ENCODE measurements at places on chromosomes 4 and X.

GRCh38 chr4:16908377-16909021 is 10.1 kb upstream of the LDB2 start:
- no peak for DNase-seq

GRCh38 chr4:88892646-88893045 is 164.3 kb downstream of the FAM13A start:
- DNase-seq: no peak

DNA sequence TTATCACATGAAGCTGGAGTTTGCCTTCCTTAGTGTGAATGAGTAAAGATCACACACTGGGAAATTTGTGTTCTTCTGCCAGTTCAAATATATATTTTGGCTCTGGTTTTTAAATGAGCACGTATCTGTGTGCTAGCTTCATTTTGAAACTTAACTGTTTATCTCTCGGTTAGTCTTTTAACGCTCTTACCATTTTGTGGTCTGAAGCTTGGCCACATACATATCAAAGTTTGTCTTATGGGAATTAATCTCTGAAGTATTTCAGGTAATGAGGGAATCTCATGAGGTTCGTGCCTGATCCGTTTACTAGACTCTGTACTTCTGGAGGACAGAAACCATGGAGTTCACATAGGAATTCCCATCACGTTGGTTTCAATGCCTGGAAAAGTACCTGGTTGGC is 13.8 kb downstream of the ATP10D start:
- no peak for DNase-seq

DNA sequence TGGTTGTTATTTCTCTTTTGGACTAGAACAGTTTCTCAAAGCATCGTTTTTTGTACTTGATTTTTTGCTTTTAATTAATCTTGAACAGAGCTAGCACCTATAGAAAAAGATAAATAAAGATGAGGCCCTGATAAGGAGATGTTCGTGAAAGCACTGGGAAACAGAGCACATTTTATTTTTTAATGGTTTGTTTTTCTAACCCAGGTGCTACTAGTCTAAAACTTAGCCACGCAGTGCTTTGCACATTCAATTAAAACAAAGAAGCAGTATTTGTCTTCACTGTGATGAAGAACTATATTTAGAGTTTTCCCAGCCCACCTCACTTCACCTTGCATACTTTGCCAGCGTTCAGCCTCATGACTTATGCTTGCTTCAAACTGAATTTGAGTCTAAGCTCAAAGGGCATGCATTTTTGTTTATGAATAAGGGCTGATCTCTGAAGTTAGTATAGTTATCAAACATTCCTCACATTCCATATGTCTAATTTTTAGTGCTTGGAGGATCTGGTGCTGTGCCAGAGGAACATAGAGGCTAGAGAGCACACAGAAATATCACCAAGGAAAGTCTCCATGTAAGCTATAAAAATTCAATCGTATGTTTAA is 76.7 kb downstream of the WWC2 start:
- no peak for DNase-seq

- DNase-seq: no peak
Measured at GRCh38 chr4:3336382-3337356, 43.8 kb downstream of the RGS12 start.

- DNase-seq: no peak
Measured at GRCh38 chr4:82957045-82957444, 53.6 kb downstream of the LIN54 start.

GRCh38 chr4:123073650-123074049 is 151.3 kb upstream of the NUDT6 start:
- DNase-seq: no peak

GRCh38 chr4:93147524-93148212 is 680.9 kb upstream of the ATOH1 start:
- no peak for DNase-seq

DNA sequence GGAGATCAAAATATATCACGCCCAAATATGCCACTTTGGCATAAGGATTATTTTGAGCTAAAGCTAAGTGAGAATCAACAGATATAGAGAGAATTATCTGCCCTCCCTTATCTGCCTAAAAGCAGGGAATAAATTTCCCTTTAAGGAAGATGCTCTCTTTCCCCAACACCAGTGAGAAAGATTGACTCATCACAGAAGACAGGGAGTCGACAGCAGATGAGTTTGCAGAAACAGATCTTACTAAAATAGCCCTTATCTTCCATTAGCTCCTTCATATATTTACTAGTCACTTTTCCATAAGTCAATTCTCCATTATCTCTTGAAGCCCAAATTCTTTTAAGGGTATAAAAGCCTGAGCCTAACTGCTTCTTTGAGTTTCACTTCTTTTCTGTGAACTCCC is 156.6 kb downstream of the CAMK2D start:
- no peak for DNase-seq

DNA sequence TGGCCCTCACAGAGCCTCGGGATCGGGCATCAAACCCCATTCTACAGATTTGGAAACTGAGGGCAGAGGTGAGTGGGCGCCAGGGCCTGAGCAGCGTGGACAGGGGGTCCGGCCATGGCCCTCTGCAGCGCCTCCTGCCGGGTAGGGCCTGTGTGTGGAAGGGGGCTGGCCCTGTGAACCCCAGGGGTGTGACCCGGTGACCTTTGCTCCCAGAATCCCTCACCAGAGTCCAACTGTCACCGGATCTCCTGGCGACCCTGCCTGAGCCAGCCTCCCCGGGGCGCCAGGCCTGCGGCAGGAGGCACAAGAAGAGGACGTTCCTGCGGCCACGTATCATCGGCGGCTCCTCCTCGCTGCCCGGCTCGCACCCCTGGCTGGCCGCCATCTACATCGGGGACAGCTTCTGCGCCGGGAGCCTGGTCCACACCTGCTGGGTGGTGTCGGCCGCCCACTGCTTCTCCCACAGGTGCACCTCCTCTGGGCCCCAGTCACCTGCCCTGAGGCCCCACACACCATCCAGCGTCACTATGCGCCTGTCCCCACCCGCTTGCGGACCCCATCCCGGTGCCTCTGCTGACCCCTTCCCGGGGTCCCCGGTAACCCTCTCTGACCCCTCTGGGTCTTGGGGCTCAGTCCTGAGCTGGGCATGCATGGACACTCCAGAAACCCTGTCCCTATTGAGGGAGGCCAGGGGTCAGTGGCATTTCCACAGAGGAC is 4.2 kb downstream of the HGFAC start:
- DNase-seq: no peak

- DNase-seq: no peak
Measured at GRCh38 chr4:119093042-119093827, 42.4 kb upstream of the MYOZ2 start.

DNA sequence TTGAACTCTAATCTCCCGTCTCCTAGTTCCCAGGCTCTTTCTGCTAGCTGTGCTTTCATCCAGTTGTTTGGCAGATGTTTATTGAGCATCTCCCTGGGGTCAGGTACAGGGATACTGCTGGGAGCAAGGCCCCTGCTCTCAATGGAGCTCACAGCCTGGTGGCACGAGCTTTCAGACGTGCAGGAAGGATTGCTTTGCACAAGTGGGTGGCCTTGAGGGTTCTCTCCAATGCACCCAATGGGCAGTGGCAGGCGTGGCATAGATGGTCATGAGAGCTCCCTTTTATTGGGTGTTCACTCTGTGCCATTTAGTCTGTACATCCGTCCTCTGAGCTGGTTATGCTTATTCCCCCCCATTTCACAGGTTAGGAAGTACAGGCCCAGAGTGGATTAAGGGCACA is 235.2 kb downstream of the EVC2 start:
- DNase-seq: no peak

GRCh38 chr4:111215755-111216154 is 592.9 kb upstream of the PITX2 start:
- DNase-seq: no peak

DNA sequence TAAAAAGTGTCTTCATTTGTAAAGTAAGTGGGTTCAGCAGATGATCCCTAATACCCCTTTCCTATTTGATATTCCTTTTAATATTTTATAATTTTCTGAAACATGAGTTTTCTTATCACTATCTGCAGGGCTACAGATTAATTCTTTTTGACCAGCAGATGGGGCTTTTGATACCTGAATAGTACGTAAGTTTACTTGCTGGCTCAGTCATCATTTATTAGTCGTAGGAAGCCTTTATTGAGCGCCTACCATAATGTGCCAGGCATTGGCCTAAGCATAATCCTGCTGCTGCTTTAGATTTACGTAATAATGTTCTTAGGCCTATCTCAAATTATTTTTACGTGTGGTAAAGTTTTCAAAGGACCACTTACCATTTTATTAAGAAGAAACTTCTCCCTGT is 33.1 kb downstream of the OSTC start:
- DNase-seq: peak; percentile 69

DNA sequence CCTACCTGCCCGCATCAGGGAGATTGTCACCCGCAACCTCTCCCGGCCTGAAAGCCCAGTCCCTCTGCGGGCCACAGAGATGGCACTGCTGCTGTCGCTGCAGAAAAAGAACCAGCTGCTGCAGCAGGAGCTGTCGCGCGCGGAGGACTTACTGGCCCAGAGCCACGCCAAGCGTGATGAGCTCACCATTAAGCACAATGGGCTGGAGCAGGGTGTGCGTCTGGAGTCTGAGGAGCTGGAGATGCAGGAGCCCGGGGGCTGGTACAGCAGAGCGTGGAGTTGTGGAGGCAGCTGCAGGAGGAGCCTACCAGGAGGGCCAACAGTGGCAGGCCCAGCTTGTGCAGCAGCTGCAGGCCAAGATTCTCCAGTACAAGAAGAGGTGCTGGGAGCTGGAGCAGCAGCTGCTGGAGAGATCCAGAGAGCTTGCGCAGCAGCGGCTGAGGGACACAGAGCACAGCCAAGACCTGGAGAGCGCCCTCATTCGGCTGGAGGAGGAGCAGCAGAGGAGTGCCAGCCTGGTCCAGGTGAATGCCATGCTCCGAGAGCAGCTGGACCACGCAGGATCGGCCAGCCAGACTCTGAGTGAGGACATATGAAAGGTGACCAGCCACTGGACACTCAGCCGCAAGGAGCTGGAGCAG is 11.3 kb downstream of the SMIM10L2A start:
- no peak for DNase-seq

DNA sequence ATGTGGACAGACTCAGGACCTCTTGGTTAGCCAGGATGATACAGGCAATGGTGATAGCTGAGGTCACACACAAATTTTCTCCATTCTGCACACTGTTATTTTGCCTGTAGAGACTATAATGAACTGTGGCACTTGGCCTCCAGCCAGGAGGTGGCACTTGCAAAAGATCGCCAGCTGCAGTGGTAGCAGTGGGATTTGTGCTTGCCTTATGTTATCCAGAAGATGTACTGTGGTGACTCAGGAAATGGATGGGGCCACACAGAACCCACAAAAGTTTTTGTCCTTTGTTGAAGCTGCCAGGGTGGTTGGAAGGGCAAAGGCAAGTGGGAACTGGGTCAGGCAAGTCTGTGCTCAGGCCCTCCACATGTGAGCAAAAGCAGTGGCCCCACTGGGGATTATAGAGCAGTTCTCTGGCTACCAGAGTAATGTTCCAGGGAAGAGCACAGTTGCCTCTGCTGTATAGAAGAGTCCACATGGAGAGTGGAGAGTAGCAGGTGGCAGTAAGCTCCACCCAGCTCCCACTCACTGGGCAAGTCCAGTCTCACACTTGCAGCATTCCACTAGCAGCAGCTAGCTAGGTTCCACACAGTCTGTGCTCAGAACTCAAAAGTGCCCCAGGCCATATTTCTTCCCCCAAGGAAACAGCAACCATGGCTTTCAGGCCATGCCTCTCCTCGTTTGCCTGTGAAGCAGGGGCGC is 5.9 kb upstream of the C4orf17 start:
- peak; percentile 38 for DNase-seq

DNA sequence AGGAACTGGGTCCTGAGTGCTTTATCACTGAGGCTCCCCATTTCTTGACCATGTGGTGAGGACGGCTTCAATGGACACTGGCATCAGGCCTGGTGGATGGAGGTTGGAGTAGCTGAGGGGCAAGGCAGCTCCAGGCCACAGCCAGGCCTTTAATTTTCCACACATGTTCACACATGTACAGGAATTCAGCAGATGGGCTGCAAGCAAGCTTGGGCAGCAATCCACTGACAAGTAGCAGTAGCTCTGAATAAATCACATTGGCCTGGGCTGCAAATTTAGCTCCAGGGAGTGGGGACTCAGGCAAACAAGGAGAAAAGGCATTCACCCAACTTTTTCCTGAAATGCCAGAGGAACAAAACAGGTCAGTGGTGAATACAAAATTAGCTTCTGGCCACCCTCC is 107.8 kb upstream of the SCML1 start:
- no peak for DNase-seq

DNA sequence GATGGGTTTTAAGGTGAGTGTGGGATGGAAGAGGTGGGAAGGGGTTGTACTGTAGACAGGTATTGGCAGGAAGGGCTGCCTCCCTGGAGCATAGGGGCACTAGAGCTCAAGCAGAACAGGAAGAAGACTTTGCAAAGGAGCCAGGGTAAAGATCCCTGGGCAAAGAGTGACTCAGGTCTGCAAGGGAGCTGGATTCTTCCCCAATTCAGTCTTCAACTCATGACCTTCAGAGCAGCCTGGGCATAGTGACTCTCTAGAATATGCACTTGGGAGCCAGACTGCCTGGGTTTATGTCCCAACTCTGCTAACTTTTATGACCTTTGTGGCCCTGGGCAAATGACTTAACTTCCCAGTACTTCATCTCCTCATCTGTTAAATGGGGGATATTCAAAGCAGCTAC is 4.0 kb downstream of the LONRF3 start:
- DNase-seq: no peak

DNA sequence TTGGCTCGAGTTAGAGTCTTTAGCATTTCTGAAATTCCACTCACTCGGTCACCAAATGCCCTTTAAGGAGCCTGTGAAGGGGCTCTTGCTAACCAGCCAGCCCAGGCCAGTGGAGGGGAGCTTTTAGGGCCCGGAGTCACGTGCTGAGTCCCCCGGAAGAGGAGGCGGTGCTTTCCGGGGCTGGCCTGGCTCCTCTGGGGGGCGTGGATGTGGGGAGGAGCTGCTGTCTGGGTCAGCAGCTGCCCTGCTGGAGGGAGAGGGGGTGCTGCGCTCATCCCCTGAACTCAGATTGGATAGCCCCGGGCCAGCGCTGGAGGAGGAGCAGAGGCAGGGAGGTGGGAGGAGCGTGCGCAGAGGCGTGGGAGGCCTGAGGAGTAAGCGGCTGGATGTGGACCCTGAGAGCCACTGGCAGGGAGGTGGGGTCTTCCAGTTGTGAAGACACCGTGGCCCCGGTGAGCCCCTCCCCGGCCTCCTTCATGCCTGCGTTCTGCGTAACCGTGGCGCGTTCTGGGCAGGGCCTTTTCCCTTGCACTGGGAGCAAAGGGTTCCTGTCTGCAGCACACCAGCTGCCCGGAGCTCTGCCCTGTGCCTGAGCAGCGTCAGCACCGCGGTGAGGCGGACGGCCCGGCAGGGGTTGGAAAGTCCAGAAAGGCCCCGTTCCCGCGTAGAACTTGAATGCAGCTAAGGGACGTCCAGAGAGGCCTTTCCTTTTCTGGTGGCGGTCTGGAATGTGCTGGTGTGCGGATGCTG is 19.7 kb downstream of the MAEA start:
- peak; percentile 91 for DNase-seq

GRCh38 chr4:74777531-74777930 is 16.8 kb downstream of the BTC start:
- DNase-seq: no peak

- no peak for DNase-seq
Measured at GRCh38 chr4:95426455-95426854, 122.3 kb downstream of the UNC5C start.

DNA sequence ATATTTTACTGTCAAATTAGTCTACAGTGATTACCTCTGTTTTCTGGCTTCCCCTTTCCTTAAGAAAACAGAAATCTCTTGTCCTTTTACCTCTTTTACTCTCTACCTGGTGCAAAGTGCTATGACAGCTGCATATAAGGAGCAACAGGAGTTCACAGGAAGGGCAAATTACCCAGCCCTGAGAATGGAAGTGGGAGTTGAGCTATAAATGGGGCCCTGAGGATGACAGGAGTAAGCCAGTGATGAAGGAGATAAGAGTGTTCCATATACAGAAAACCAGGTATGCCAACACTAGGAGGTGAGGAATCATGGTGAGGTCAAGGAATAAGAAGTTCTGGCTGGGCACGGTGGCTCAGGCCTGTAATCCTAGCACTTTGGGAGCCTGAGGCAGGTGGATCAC is 4.5 kb upstream of the HSD17B13 start:
- no peak for DNase-seq
